ENCODE measurements at places on chromosomes 6 and 20.

- H3K27ac ChIP-seq: no peak overlapping the region
- no peaks in the 10 kb centered on the region for H3K36me3 ChIP-seq
- H3K27me3 ChIP-seq: no peaks in the 10 kb centered on the region
- peaks cover 63% of the 10 kb centered on the region for H3K4me1 ChIP-seq
- no peak for DNase-seq
These were observed 149.1 kb downstream of the ZDHHC14 start for GRCh38 chr6:157530126-157530525.

- no peaks in the 10 kb centered on the region for H3K27me3 ChIP-seq
- no peak overlapping the region for H3K27ac ChIP-seq
- no peak for DNase-seq
- H3K4me3 ChIP-seq: no peak overlapping the region
These were observed 29.9 kb upstream of the PREP start for GRCh38 chr6:105432797-105433196.

GRCh38 chr6:169824848-169825557 lies 73.6 kb downstream of the ERMARD start:
- no peak overlapping the region for H3K27ac ChIP-seq
- no peak overlapping the region for H3K4me3 ChIP-seq
- H3K4me1 ChIP-seq: peaks cover 11% of the 10 kb centered on the region
- peaks cover 15% of the 10 kb centered on the region for H3K27me3 ChIP-seq
- H3K36me3 ChIP-seq: peaks cover 7% of the 10 kb centered on the region

GRCh38 chr6:156379392-156380289 lies 397.5 kb upstream of the ARID1B start:
- peaks cover 11% of the 10 kb centered on the region for H3K27me3 ChIP-seq
- no peaks in the 10 kb centered on the region for H3K36me3 ChIP-seq
- no peak overlapping the region for H3K27ac ChIP-seq
- no peak for DNase-seq
- no peak overlapping the region for H3K4me3 ChIP-seq

DNA sequence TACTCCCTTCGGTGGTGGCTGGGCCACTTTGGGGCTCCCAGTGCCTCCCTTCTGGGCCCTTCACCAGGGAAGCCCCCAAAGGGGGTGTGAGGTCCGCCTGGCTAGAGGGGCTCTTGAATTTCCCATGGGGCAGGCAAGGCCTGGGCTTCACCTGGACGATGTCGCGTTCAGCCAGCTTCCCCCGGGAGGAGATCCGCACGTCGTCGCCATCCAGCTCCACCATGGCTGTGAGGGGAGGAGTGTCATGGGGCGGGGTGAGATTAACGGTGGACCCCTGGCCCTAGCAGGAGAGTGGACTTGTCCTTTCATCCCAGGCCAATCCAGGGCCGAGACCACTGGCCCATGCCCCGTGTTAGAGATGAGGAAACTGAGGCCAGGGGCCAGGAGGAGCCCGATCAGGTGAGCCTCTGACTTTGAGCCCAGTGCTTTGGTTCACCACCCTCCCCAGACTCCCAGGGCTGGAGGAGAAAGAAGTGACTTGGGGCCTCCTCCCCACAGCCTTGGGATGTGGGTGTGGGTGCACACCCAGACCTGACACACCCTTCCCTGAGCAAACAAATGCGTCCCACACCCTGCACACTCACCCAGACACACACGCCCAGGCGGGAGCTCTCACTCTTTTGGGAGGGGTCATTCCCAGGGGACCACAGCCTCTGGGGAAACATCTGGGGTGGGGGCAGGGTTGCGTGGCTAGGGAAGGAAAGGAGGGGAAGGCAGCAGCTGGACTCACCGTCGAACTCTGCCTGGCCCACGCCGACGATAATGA lies 46.1 kb downstream of the RAB44 start:
- H3K27ac ChIP-seq: no peak overlapping the region
- no peak overlapping the region for H3K4me3 ChIP-seq
- peaks cover 21% of the 10 kb centered on the region for H3K27me3 ChIP-seq

GRCh38 chr20:34541264-34541901 lies 17.1 kb upstream of the MAP1LC3A start:
- no peak overlapping the region for H3K27ac ChIP-seq
- H3K27me3 ChIP-seq: peaks cover 6% of the 10 kb centered on the region
- DNase-seq: no peak
- no peak overlapping the region for H3K4me3 ChIP-seq

GRCh38 chr6:145086197-145086596 lies 649.1 kb downstream of the EPM2A start:
- no peak overlapping the region for H3K4me3 ChIP-seq
- no peak for DNase-seq
- peak overlapping the region; percentile 65 for H3K27ac ChIP-seq
- no peaks in the 10 kb centered on the region for H3K36me3 ChIP-seq
- peaks cover 4% of the 10 kb centered on the region for H3K27me3 ChIP-seq

DNA sequence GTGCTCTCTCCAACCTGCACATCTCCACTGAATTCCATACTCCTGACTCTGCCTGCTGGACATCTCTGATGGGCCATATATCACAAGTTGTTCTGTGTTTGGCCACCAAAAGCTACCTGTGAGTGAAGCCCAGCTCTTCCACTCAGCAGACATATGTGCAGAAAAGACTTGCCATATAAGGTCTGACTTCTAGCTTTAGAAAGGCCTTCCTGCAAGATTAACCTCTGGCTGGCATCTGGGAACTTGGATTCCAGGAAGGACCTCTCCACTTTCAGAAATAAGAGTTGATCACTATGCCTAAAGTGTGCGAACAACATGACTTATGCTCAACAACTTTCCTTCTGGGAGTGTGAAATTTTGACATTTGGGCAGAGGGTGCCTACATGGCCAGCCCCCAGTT lies 113.7 kb downstream of the TNFAIP3 start:
- no peak overlapping the region for H3K27ac ChIP-seq
- no peak for DNase-seq
- H3K36me3 ChIP-seq: no peaks in the 10 kb centered on the region
- peaks cover 9% of the 10 kb centered on the region for H3K27me3 ChIP-seq
- no peak overlapping the region for H3K4me3 ChIP-seq

GRCh38 chr6:15653581-15653980 lies 9.2 kb downstream of the DTNBP1 start:
- H3K27me3 ChIP-seq: no peaks in the 10 kb centered on the region
- peaks cover 7% of the 10 kb centered on the region for H3K4me1 ChIP-seq
- no peak overlapping the region for H3K4me3 ChIP-seq
- peaks cover 18% of the 10 kb centered on the region for H3K36me3 ChIP-seq
- no peak overlapping the region for H3K27ac ChIP-seq

DNA sequence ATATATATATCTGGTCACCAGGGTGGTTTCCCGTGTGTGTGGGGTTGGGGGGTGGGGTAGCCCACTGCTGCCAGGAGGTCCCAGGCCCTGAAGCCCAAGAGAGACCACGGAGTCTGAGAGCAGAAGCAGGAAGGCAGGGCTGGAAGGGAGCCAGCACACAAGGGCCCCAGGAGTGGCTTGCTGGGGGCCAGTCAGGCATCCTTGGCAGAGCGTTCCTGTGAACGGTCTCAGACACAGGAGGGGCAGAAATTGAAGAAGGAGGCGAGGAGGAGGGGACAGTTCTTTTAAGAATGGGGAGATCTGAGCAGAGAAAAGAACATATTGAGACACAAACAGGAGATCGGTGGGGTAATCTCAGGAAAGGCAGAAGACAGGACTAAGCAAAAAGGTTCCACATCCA lies 1.9 kb upstream of the EBF4 start:
- no peak overlapping the region for H3K27ac ChIP-seq
- H3K27me3 ChIP-seq: peaks cover 87% of the 10 kb centered on the region
- peak overlapping the region; percentile 96 for H3K4me3 ChIP-seq
- peaks cover 50% of the 10 kb centered on the region for H3K4me1 ChIP-seq
- H3K36me3 ChIP-seq: no peaks in the 10 kb centered on the region
- no peak for DNase-seq

DNA sequence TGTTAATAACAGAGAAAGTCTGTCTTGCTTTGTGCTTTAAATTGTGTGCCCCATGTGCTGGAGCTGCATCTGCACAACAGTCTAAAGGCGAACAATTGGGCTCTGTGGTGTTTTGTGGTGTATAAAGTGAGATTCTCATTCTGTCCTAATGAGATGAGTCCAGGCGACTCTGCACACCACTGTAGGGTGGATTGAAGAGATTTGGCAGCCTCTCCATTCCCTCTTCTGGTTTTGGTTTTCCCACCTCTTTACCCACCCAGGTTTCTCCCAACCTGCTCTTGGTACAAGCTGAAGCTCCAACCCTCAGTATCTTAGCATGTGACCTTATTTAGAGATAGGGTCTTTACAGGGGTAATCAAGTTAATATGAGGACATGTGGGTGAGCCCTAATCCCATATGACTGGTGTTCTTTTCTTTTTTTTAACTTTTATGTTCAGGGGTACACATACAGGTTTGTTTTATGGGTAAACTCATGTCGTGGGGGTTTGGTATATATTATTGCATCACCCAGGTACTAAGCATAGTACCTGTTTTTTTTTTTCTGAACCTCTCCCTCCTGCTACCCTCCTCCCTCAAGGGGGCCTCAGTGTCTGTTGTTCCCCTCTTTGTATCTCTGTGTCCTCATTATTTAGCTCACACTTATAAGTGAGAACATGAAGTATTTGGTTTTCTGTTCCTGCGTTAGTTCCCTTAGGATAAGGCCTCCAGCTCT lies 217.6 kb upstream of the DTNBP1 start:
- no peak overlapping the region for H3K4me3 ChIP-seq
- no peak for DNase-seq
- H3K4me1 ChIP-seq: peaks cover 5% of the 10 kb centered on the region
- H3K27me3 ChIP-seq: peaks cover 4% of the 10 kb centered on the region
- H3K36me3 ChIP-seq: no peaks in the 10 kb centered on the region

GRCh38 chr6:129683601-129684322 lies 26.2 kb downstream of the ARHGAP18 start:
- no peak for DNase-seq
- peaks cover 8% of the 10 kb centered on the region for H3K4me1 ChIP-seq
- H3K27me3 ChIP-seq: no peaks in the 10 kb centered on the region
- H3K4me3 ChIP-seq: no peak overlapping the region
- H3K36me3 ChIP-seq: no peaks in the 10 kb centered on the region

DNA sequence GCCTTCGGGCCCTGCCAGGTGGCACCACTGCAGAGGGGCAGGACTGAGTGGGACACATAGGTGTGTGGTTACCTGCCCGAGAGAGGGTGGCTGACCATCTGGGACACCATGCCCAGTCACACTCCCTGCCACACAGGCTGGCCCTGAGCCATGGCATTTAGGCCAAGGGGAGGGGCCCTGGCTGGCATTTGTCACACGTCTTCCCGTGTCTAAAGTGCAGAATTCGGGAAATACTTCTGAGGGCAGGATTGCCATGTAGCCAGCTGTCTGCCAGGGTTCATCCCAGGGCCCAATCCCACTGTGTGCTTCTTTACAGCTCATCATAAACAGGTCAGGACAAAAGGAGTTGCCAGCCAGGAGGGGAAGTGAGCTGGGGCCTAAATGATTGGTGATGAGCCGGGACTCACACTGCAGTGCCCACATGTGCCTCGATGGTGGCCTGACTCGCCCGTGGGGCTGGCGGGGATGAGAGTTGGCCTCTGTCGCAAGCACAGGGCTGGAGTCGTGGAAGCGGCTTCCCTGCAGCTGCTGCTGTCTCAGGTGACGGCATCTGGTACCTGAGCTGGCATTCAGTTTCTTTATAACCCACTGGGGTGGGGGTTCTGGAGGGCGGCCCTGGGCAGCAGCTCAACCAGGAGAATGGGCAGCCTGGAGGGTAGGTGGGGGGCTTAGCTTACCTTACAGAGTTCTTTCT lies 5.9 kb upstream of the UNC93A start:
- H3K4me1 ChIP-seq: peaks cover 36% of the 10 kb centered on the region
- DNase-seq: no peak
- peak overlapping the region; percentile 71 for H3K27ac ChIP-seq
- H3K27me3 ChIP-seq: peaks cover 12% of the 10 kb centered on the region
- H3K36me3 ChIP-seq: no peaks in the 10 kb centered on the region

GRCh38 chr6:7249391-7249790 lies 63.6 kb downstream of the SSR1 start:
- H3K36me3 ChIP-seq: peaks cover 16% of the 10 kb centered on the region
- H3K27me3 ChIP-seq: no peaks in the 10 kb centered on the region
- no peak overlapping the region for H3K4me3 ChIP-seq
- peaks cover 11% of the 10 kb centered on the region for H3K4me1 ChIP-seq
- DNase-seq: no peak

- peaks cover 2% of the 10 kb centered on the region for H3K27me3 ChIP-seq
- DNase-seq: no peak
- H3K36me3 ChIP-seq: no peaks in the 10 kb centered on the region
- H3K27ac ChIP-seq: no peak overlapping the region
- no peaks in the 10 kb centered on the region for H3K4me1 ChIP-seq
These were observed 532.6 kb downstream of the CBLN4 start for GRCh38 chr20:55472704-55473103.

- no peak overlapping the region for H3K27ac ChIP-seq
- H3K36me3 ChIP-seq: peaks cover 22% of the 10 kb centered on the region
- peak; percentile 24 for DNase-seq
- H3K4me3 ChIP-seq: no peak overlapping the region
These were observed 144.2 kb downstream of the MYO6 start for GRCh38 chr6:75893058-75893775.

DNA sequence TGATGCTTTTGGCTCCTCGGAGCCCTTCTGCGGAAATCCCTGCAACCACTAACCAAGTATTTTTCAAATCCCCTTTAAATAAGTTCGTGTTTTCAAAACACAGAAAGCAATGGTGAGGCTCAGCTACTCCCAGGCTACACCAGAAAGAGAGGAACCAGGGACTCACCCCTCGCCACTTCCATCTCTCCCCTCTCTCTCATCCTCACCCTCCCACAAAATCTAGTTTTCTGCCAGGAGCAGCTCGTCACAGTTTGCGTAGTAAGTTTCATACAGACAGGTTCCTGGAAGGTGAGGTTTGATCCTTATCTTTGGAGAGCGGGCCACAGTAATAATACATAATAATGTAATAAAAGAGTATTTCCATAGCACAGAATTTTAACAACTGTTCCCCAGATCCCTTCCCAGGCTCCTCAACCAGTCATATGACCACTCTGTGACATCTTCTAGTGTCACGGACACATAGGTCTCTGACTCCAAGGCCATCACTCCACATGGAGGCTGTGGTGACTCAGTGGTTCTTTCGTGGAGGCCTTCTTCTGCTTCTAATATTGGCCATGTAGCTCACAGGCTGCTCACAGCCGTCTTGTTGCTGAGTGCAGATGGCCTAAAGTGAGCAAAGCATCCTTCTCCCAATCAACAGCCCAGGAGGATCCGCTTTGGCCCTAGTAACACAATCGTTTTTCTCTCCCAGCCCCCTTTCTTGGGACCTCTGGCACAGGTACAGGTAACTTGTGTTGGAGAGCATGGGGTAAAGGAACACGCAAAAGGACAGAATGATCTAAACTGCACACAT lies 295.7 kb downstream of the CDC5L start:
- H3K27me3 ChIP-seq: peaks cover 7% of the 10 kb centered on the region
- DNase-seq: no peak
- no peak overlapping the region for H3K4me3 ChIP-seq
- peaks cover 6% of the 10 kb centered on the region for H3K36me3 ChIP-seq

- H3K27me3 ChIP-seq: no peaks in the 10 kb centered on the region
- H3K4me3 ChIP-seq: no peak overlapping the region
- peak; percentile 49 for DNase-seq
- H3K4me1 ChIP-seq: no peaks in the 10 kb centered on the region
- peaks cover 10% of the 10 kb centered on the region for H3K36me3 ChIP-seq
These were observed 44.0 kb upstream of the ZBTB24 start for GRCh38 chr6:109526905-109527628.
